ENCODE measurements at places on chromosomes 6 and 20.

- no peaks in the 10 kb centered on the region for H3K36me3 ChIP-seq
- no peaks in the 10 kb centered on the region for H3K27me3 ChIP-seq
- no peak overlapping the region for H3K27ac ChIP-seq
Measured at GRCh38 chr6:5663259-5663658, 343.5 kb downstream of the NRN1 start.

DNA sequence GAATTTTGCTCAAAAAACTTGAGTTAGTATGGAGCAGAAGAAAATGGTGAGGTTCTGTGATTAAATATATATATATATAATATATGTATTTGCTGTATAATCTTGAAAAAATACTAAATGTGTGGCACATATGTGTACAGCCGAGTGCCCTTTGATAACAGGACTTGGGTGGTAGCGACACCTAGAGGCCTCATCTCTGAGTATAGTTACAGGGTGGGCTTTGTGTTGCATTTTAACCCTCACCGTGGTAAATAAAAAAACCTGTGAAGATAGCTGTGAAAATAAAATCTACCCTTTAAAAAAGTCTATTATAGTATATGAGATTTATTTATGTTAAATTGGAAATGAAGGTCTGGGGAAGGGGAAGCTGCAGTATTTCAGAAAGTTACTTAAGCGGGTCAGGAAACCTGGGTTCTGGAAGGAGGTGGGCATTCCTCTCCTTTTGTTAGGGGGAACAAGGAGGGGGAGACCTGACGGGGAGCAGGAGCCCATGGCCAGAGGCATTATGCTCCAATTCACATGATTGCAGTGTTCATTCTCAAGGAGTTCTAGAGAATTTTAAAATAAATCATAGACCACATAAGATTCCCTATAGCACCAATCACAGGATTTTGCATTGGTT is 82.7 kb downstream of the SH3BGRL2 start:
- H3K4me1 ChIP-seq = no peaks in the 10 kb centered on the region
- H3K27ac ChIP-seq = no peak overlapping the region
- H3K27me3 ChIP-seq = peaks cover 3% of the 10 kb centered on the region
- H3K4me3 ChIP-seq = no peak overlapping the region
- H3K36me3 ChIP-seq = no peaks in the 10 kb centered on the region

DNA sequence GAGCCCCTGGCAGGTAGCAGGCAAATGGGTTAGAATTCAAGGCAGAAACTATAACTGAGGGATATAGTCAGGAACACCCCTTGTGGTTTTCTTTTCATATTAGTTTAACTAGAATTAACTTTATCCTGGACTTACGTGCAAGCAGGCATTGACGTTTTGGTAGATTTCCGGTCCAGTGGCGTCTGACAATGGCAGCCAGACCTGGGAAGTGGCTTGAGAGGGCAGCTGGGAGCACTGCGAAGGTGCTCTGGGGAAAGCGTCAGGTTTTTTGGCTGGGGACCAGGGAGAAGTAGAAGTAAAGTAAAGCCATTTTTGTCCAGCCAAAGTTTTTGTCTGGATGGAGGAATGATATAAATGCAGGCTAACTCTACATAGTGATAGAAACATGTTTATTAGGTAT is 8.4 kb upstream of the ACSS1 start:
- H3K4me3 ChIP-seq = no peak overlapping the region
- H3K27ac ChIP-seq = no peak overlapping the region
- no peak for DNase-seq

DNA sequence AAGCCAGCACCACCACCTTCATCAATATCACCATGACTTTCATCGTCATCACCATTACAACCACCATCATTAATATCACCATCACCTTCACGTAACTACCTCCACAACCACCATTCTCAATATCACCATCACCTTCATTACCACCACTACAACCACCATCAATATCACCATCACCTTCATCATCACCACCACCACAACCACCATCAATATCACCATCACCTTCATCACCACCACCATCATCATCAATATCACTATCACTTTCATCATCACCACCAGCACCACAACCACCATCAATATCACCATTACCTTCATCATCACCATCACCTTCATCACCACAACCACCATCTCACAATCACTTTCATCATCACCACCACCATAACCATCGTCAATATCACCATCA is 225.3 kb upstream of the SULF2 start:
- H3K27ac ChIP-seq = no peak overlapping the region
- H3K4me1 ChIP-seq = peaks cover 13% of the 10 kb centered on the region
- H3K27me3 ChIP-seq = no peaks in the 10 kb centered on the region
- DNase-seq = no peak

- DNase-seq = peak; percentile 85
- no peak overlapping the region for H3K27ac ChIP-seq
- peaks cover 14% of the 10 kb centered on the region for H3K4me1 ChIP-seq
- no peak overlapping the region for H3K4me3 ChIP-seq
- H3K36me3 ChIP-seq = no peaks in the 10 kb centered on the region
- peaks cover 2% of the 10 kb centered on the region for H3K27me3 ChIP-seq
Measured at GRCh38 chr6:91476000-91476399, 889.1 kb upstream of the MAP3K7 start.

GRCh38 chr6:8240301-8240700 is 138.0 kb upstream of the EEF1E1 start:
- no peaks in the 10 kb centered on the region for H3K4me1 ChIP-seq
- H3K27me3 ChIP-seq = no peaks in the 10 kb centered on the region
- DNase-seq = no peak
- H3K27ac ChIP-seq = no peak overlapping the region

GRCh38 chr20:31322504-31322903 is 14.1 kb upstream of the DEFB116 start:
- no peak overlapping the region for H3K27ac ChIP-seq
- DNase-seq = no peak
- H3K36me3 ChIP-seq = no peaks in the 10 kb centered on the region
- H3K4me3 ChIP-seq = no peak overlapping the region
- H3K27me3 ChIP-seq = no peaks in the 10 kb centered on the region

DNA sequence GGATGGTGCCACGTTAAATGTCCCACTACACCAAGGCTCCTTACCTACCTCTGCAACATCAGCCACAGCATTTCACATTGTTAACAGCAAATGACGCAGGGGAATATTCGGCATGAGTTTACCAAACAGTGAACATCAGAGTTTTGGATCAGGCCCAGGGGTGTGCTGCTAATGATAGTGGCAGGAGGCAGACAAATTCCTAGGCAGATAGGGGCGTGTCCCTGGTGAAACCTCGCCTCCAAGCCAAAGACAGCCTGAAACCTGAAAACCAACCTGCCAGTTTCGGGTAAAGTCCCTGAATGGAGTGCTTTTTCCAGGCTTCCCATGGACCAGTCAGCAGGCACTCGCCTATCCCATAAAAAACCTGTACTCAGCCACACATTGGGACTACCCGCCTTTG is 133.6 kb downstream of the SH3BGRL2 start:
- no peaks in the 10 kb centered on the region for H3K36me3 ChIP-seq
- no peak overlapping the region for H3K27ac ChIP-seq
- H3K27me3 ChIP-seq = no peaks in the 10 kb centered on the region
- no peak overlapping the region for H3K4me3 ChIP-seq
- no peaks in the 10 kb centered on the region for H3K4me1 ChIP-seq
